Naive thymus-derived CD8-positive, alpha-beta T cell (primary cell): ENCODE measurements at places on chromosomes 2 and 18.

DNA sequence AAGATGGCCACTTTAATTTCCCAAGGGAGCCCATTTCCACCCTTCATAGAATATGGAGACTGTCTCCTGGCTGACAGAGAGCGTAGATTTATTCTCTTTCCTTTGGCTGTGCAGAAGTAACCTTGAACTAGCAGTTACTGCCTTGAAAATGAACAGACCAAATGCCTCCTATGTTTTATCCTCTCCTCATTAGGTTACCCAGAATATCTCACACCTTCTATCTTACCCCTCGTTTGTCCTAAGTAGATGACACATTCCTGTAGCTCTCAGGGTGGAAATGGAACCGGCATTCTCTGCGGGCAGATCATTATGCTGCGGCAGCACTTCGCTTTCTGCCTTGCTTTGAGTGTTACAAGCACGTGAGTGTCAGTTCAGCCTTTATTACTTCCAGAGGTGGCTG lies 336.5 kb downstream of the DCDC2C start:
- DNase-seq: no peak

DNA sequence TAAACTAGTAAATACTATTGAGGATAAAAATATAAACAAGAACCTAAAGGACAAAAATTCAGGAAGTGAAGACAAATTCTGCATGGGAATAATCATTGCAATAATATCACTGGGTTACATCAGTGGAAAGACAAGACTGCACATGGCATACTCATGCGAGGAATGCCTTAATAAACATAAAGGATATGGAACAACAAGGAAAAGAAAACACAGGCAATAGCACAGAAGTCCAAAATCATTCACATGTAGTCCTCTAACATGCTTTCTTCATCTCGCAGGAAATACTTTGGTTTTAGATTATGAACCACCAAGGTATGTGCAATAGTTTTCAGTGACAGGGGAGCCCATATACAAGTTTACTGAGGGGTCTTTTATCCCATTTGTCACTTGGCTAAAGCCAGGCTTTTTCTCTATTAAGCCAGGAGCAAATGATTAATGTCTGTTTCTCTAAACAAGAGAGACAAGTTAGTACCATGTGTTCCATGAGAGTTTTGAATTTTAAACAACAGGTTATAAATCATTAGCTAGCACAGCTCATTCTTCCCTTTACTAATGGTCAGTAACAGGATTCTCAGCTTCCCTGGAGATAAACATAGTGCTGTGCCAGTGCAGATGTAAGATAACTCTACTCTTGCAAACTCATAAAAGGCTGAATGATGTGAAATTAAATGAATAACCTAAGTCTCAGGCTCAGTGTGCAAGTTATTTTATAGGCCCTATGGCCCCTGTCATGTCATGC lies 353.6 kb upstream of the FSIP2 start:
- DNase-seq: no peak

- no peak for DNase-seq
Observed at GRCh38 chr2:55439101-55439397, 19.4 kb upstream of the CCDC88A start.

GRCh38 chr2:12844511-12844910 lies 127.8 kb downstream of the TRIB2 start:
- DNase-seq: no peak

GRCh38 chr18:58186258-58186948 lies 142.4 kb downstream of the NEDD4L start:
- DNase-seq: no peak

DNA sequence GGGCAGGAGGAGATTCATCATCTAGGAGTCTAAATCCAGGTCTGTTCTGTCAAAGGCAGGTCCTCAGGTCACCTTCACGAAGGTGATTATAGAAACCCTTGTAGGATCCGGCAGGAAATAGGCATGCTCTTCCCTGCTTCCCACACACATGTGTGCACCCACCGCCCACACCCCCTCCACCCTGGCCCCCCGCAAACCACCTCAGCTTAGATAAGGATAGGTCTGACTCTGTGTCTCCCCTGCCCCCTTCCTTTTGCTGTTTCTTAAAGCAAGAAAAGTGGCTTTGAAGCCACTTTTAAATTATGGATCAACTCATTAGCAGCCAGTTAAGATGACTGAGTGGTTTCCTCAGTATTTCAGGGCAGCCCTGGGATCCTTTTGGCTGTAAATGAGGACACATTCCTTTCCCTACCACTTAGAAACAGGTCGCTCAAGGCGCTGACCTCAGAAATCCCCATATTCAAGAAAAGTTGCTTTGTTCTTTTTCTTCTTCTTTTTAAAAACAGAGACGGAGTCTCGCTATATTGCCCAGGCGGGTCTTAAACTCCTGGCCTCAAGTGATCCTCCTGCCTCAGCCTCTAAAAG lies 14.5 kb upstream of the CIB4 start:
- no peak for DNase-seq

DNA sequence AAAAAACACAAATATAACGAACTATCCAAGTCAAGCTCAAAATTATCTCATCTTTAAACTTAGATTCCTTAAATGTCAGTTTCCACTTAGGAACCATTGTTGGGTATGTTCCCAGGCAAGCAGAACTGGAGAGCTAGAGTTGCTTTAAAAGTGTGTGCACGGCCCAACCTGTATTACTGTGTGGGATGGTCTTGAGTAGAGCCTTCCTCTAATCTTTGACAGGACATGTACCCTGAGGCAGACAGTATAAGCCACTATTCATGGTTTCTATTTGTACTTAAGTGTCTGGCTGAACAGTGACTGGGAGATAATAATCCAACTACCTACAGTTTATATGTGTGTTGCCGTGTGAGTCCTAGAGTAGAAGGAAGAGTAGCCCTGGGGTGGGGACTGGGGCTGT lies 239.7 kb downstream of the GPD2 start:
- DNase-seq: no peak
